ENCODE measurements at places on chromosomes 16 and 17.

DNA sequence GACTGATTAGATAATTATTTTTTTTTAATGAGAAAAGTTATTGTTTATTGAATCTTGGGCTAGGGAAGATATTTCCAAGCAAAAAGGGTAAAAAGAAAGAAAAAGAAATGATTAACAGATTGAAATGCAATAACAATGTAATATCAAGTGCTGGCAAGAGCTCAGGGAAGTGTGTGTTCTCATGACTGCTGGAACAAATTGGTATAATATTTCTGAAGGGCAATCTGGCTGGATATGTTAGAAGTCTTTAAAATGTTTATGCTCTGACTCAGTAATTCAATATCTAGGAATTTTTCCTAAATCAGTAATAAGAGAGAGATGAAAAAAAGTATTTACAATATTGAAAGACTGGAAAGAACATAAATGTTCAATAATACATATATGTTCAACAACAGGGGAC lies 7.6 kb upstream of the ZNF624 start:
- no peak for DNase-seq

DNA sequence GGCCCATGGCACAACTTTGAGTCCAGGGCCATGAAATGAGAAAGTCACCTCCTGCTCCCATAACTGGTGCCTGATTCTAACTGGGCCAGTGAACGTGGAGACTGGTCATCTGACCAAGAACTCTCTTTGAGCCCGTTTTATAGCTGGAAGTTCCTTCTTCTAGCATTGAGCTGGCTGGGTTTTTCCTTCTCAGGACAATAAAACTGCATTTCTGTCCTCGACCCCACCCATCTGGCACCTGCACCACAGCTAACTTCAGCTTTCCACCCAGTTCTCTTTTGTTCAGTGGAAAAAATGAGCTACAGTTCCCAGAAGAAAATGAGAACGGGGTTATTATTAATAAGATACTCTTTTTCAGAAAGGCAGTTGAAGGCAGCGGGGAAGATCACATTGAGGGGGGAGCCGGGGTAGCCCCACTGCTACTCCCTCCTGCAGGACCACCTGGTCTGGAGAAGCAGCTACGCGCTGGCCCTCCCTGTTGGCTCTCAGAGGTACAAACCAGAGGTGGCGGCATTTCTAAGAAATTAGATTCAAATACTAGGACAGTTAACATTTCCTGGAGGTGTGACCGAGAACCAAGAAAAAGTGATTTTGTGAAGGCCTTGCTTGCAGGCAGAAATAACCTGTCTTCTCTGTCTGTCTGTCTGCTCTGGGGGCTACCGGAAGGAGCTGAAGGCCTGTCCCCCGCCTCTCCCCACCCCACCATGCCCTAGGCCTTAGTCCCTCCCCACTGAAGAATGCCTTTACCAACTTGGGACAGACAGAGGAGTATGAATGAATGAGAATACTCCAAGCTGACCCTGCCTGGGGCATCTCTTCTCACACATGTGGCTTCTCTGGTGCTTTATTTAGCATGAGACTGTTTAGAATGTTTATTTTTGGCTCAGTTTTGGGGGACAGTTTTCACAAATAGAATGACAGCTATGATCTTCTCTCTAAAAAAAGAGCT lies 123.9 kb downstream of the XYLT1 start:
- no peak for DNase-seq

DNA sequence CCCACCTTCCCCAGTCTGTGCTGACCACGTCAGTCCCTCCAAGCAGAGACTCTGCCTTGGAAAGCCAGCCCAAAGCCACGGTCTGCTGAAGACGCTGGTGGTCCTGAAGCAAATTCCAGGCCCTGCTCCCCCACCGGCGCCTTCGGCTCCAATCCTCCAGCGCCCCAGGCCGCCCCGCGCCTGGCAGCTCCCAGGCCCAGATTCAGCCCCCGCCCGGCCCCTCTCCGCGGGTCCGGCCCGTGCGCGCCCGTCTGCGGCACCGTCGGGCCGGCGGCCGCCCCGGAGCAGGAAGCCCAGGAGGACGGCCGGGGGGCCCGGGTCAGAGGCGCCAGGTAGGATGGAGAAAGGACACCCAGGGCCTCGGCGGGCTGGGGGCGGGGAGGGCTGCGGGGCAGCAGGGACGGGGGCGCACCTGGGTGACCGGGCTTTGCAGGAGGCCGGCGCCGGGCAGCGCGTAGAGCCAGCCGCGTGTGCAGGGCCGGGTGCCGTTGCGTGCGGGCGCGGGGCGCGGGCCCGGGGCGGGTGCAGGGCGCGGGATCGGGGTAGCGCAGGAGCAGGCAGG lies 594 bp upstream of the SLC22A31 start:
- no peak for DNase-seq

GRCh38 chr17:36597866-36598777 lies 3.3 kb upstream of the MRM1 start:
- no peak for DNase-seq

DNA sequence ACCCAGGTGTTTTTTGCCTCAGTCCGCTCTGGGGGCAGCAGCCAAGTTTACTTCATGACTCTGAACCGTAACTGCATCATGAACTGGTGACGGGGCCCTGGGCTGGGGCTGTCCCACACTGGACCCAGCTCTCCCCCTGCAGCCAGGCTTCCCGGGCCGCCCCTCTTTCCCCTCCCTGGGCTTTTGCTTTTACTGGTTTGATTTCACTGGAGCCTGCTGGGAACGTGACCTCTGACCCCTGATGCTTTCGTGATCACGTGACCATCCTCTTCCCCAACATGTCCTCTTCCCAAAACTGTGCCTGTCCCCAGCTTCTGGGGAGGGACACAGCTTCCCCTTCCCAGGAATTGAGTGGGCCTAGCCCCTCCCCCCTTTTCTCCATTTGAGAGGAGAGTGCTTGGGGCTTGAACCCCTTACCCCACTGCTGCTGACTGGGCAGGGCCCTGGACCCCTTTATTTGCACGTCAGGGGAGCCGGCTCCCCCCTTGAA lies 2.1 kb upstream of the C17orf107 start:
- DNase-seq = no peak

- DNase-seq = no peak
Observed at GRCh38 chr17:2202302-2202995, 101.1 kb downstream of the SMG6 start.

GRCh38 chr16:26464576-26465266 lies 602.0 kb upstream of the C16orf82 start:
- DNase-seq = no peak
